ENCODE measurements at places on chromosomes 5 and 9.

- DNase-seq: no peak
Observed at GRCh38 chr5:159917994-159918393, 1.7 kb downstream of the ADRA1B start.

DNA sequence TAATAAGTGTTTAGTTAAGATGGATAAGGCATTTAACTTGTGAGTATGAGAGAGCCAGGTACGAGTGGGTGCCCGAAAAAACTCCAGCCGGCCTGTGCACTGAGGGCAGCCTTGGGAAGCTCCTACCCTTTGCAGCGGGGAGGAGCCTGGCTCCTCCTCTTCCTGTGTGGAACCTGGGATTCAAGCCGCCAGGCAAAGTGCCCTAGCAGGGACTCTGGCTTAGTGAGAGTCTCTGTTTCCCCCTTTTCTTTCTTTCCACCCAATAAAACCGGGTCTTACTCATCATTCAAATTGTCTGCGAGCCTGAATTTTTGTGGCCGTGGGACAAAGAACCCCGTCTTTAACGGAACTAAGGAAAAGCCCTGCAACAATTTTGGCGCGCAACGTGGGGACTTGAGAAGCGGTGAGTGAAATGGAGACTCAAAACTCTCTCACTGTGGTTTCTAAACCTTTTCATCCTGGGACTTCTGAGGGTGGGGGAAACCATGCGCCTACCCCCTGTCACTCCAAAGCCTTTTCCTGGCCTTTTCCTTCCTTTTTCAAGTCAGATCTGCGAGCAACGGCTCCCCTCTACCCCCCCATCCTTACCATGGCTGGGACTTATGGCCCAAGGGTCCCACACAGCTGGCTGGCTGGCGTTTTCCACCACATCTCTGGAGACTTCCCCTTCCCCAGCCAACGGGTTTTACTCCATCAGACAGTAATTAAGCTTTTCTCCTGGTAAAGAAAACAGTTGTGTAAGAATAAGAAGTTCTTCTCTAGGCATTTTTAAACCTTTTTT lies 535.7 kb upstream of the ACO1 start:
- DNase-seq: no peak

DNA sequence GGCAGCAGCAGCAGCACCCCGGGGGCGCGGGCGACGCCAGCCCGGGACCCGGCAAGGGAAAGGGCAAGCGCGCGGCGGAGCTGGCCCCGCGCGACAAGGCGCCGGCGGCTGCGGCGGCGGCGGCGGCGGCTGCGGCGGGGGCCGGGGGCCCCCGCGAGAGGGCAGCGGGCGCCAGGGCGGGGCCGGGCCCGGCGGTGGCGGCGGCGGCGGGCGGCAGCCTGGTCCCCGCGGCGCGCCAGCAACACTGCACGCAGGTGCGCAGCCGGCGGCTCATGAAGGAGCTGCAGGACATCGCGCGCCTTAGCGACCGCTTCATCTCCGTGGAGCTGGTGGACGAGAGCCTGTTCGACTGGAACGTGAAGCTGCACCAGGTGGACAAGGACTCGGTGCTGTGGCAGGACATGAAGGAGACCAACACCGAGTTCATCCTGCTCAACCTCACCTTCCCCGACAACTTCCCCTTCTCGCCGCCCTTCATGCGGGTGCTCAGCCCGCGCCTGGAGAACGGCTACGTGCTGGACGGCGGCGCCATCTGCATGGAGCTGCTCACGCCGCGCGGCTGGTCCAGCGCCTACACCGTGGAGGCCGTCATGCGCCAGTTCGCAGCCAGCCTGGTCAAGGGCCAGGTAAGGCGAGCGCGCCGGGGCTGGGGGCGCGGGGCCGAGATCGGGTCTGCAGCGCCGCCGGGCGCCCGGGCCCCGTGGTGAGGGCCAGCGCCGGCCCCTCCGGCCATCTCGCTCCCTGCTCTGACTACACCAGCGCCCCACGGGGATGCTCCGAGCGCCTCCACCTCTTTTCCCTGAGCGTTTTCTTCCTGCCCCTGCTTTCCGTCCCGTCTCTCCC lies at the start of gene UBE2QL1:
UBE2QL1 (plus strand) TSS at position 238 of the 843 bp plus-strand sequence; CDS start at position 273, 35 bp downstream.
- DNase-seq: no peak

DNA sequence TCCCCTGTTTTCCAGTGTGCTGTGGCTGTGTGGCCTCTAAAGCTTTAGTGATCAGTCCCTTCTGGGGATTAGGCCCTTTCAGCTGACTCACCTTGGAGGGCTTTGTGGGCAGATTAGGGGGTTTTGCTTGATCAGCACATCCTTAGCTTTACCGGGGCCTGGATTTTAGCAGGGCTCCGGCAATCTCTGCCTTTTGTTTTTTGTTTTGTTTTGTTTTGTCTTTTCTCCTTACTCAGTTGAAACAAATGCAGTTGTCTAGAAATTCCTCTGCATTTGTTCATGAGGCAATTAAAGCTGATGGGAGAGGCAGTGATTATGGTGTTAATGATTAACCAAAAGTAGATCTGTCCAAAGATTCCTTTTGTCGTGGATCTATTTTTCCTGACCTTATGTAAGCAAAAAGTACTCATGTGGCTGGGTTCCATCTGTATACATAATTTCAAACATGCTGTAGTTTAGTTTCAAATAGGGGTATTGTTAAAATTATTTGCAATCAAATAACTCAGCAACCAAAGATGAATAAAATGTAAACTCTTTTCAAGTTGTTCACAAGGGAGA lies 5.2 kb upstream of the TDRD7 start:
- no peak for DNase-seq

DNA sequence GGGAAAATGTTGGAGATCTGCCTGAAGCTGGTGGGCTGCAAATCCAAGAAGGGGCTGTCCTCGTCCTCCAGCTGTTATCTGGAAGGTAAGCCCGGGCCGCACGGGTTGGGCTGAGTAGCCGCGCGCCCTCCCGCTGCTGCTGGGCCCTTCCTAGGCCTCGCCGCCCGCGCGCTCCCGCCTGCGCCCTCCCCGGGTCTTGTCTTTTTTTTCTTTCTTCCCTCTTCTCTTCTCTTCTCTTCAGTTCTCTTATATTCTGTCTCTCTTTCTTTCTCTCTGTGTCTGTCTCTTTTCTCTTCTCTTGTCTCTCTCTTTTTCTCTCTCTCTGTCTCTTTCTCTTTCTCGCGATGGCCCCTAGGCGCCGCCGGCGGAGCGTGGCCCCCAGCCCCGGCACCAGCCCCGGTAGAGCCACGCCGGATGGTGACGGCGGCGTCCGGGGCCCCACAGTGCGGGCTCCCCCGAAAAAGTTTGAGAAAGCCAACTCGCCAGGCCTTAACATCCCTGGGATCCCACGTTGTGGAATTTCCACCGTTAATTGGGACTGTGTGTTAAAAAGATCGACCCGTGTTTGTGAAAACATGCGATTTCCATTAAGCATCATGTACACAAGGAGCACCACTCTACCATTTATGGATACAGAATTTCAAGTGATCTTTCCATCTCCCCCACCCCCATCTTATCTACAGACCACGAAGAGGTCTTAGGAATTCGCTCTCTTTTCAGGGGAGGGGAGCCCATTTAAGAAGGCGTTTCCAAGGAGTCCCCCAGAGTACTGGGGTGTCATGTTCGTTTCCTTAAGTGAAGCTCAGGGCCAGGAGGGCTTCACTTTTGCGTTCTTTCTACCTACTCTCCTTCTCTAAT lies 616 bp downstream of the ABL1 start:
- DNase-seq: no peak

DNA sequence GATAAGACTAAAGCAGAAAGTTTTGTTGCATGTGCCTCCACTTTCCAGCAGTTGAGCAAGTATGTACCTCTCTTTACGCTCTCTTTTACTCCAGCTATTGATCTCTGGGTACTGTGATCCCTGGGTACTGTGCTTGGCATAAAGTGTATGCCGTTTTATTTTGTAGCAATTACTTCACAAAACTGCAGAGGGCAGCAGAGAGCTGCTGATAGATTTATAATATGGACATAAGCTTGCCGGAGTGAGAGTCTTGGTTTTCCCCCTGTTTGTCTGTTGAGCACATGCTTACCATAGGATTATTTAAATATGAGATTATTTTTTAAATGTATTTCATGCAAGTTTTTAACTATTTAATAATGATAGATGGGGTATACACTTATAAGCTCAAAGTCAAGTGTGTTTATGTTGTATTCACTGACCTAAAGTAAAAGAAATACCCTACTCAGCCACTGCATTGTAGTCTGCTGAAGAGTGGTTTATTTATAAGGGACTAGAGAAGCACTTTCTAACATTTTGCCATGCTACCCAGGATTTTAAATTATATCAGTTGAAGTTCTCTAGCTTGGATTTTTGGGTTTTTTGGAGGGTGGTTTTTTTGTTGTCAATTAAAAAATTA lies 13.0 kb downstream of the TTC1 start:
- DNase-seq: peak; percentile 10

DNA sequence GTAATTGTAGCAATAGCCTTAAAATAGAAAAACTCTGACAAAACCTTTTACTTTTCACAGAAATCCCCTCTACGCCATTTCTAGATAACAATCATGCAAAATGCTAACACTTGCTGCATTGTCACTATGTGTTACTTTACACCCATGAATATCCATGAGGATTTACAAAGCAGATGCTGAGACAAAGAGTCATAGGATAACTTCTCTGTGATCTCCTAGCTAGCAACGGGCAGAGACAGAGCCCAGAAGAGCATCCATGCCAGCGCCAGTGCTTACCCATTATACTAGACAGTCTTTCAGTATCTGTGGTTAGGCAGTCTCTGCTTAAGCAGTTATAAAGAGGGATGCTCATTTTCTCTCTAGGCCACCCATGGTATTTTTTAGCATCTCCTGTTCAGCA lies 474.1 kb downstream of the CAAP1 start:
- no peak for DNase-seq

DNA sequence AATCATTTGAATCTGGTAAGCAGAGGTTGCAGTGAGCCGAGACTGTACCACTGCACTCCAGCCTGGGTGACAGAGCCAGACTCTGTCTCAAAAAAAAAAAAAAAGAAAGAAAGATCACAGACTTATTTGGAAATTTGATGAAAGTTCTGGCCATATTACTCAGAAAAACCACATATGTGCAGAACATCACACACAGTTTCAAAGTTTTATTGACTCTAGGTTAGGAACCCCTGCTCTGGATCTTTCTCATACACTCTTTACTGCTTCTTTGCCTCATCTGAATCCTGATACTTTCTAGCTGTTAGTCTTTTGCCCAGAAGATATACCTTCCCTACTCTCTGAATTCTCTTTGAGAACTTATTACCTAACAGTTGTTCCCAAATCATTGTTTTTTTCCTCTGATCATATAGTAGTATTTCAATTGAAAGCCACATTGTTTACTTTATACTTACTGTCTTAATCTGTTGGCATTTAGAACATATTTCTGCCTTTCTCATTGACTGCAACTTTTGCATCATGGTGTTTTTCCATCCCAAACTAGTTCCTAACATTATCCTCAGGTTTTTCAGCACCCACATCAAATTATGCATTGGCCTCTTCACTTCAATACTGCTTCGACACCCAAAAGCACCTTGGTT lies 68.7 kb downstream of the LNPEP start:
- DNase-seq: no peak

- DNase-seq: no peak
Observed at GRCh38 chr9:97855486-97855875, 2.5 kb downstream of the FOXE1 start.

DNA sequence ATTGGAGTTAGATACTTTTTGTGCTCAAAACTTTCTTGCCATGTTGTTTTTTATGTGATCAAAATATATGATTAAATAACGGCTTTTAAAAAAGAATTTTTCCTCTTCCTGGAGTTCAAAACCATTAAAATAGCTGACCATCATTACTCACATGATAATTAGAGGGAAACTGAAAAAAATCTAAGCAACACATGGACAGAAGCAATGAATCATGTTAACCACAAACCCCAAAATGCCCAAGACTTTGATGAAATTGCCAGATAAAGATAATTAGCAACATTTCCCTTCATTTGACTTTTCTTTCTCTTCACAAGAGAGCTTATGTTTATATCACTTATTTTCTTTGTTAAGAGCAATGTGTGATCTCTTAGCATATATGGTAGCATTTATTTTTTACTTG lies 1294.2 kb downstream of the EFNA5 start:
- DNase-seq: no peak

- DNase-seq: no peak
Observed at GRCh38 chr9:111925784-111926183, 29.2 kb downstream of the UGCG start.

DNA sequence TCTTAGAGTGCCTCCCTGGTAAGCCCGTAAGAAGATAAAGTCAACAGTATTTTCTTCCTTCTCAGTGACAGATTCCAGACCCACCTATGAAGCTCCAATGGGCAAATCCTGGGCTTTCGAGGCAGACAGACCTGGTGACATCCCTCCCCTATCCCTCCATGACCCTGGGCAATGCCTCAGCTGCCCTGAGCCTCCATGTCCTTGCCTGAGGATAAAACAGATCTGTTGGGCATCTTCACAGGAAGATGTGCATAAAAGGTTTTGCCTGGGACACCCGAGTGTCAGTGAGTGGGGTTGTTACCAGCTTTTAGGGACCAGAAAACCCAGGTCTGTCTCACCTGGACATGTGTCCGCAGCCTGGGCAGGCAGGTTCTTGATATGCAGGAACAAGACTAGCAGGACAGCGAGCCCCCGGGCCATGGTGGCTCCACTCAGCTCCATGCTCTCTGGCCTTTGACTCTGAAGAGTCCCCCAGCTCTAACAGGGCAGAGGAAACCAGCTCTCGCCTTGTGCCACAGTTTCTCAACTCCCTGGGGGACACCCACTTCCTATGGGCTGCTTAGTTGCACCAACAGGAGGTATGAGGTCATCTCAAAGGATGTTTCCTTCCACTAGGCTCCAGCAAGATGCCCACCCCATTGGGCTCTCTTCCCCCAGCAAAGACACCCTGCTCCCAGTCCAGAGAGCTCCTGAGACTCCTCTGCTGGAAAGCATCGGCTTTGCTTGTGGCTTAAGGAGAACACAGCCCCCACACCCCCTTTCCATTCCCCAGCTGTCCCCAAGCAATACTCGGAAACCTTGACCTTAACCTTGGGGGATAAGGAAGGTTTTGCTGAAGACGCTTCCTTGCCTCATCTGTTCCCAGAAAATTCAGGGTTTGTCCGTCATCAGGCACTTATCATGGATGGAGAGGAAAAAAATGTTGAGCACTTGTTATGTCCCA lies at the start of gene FCN1:
FCN1 (minus strand) TSS at position 482 of the 943 bp plus-strand sequence; CDS start at position 441, 41 bp downstream.
- no peak for DNase-seq

GRCh38 chr9:38527503-38527902 lies 92.9 kb downstream of the ANKRD18A start:
- no peak for DNase-seq

Measured in stimulated activated CD4-positive, alpha-beta T cell treated with anti-CD3 and anti-CD28 coated beads, TNF-alpha, amount 100 ng/mL, for 1 hour (primary cell).